Stimulated activated naive B cell treated with anti-CD40 and anti-IgM and Interleukin-4, amounts not matched to agents 10 μg/mL and 1 μg/mL and 100 μg/mL, for 72 hours (primary cell): ENCODE measurements at places on chromosomes 5 and 9.

DNA sequence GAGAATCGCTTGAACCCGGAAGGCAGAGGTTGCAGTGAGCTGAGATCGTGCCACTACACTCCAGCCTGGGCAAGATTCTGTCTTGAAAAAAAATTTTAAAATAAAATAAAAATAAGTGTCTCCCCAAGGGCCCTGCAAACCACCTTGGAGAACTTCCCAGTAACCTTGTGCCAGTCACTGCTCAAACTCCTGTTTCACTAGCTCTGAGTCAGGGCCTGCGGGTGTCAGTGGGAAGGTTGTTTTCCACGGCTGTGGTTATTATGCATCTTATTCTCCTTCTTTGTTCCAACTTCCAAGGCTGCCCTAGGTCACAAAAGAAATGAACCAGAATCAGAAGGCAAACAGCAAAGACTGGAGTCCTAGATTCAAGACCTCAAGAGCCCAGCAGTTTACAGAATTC lies 246.7 kb downstream of the ADAMTSL1 start:
- no peak for DNase-seq

DNA sequence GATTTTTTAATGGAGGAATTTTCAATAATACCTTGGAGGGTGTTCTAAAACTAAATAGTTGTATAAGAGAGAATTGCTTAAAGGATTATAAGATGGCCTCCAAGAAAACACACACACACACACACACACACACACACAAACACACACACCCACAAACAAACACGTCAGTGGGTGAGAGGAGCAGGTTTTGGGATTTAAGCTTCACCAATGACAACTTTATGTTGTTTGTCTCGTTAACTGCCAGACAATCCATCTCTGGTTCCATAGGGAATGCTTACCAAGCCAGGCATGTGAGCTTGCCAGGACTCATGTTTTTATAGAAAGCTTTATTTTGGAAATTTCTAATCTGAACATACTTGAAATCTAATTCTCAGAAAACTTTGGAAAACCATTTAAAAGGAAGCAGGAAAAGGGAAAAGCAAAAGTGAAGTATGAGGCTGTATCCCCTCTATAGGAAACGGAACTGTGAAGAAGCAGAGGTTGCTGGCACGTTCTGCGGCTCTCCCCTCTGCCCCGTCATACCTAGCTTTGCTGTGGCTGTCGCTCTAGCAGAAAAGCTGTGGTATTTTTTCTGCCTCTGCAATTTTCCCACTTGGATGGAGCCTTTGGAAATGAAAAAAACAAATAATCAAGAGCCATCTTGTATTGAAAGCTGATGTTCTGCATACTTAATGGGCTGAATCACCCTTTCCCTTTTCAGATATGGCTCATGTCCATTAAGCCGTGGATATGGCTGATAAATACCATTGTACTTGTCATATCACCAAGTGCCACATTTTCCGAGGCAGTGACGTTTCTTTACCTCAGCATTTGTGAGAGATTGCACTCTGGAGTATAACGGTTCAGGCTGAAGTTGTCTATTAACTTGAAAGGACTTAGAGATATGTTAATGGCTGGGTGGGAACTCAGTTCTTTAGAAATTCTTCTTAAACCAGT lies 112.7 kb downstream of the NTRK2 start:
- no peak for DNase-seq

- DNase-seq: no peak
These were observed 599 bp downstream of the RAD1 start for GRCh38 chr5:34914671-34915138.

GRCh38 chr9:35521708-35522107 lies 31.8 kb downstream of the RUSC2 start:
- no peak for DNase-seq

DNA sequence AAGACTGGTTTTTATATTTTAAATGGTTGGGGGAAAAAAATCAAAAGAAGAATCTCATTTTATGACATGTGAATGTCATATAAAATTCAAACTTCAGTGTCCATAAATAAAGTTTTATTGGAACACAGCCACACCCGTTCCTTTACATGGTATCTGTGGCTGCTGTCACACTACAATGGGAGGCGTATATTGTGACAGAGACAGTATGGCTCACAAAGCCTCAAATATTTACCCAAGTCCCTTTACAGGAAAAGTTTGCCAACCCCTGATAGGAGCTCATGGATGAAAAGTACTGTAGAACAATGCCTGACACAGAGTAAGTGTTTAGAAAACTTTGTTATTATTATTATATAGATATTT lies 5.2 kb upstream of the DUSP1 start:
- no peak for DNase-seq

DNA sequence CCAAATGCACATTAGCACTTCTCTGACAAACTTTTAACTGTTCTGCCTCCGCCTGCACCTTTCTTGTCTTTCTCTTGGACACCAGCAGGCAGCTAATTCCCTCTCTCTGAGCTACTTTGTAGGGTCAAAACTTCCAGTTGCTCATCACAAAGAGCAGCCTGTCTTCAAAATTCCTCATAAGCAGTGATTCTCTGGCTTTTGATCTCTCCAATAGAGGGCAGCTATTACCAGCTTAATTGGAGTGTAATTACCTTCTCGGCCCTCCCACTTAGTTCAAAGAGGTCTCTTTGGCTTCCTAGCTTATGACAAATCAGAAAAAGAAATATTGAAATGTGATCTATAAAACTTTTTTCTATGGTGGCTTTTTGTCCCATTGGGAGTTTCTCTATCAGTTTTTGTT lies 43.6 kb upstream of the RAD23B start:
- DNase-seq: no peak

DNA sequence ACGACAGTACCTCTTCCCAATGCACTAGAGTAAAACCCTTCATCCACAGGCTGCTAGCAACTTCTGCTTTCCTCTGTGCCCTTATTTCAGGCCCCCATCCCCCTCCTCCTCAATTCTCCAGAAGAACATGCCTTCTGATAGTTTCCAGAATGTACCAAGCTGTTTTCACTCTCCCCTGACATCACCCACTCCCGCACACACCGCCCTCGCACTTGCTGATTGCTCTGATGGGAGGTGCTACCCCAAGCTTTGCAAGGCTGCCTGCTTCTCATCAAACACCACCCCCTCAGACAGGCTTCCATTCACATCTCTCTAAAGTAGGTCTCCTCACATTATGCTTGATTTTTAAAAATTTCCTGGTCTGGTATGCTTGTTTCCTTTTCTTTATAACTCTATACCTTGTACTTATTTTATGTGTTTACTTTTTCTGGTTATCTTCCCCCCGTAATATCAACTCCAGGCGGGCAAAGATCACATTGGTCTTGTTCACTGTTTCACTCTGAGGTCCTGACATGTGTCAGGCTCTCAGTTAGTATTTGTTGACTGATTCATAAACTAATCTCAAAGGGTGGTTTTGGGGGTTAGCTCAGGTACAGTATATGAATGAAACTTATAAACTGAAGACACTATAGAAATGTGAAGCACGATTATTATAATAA lies 91.0 kb upstream of the C9orf72 start:
- no peak for DNase-seq

GRCh38 chr5:154484393-154485095 lies 6.5 kb upstream of the HAND1 start:
- DNase-seq: no peak

GRCh38 chr5:12636209-12636608 lies 732.0 kb upstream of the CTNND2 start:
- DNase-seq: no peak

DNA sequence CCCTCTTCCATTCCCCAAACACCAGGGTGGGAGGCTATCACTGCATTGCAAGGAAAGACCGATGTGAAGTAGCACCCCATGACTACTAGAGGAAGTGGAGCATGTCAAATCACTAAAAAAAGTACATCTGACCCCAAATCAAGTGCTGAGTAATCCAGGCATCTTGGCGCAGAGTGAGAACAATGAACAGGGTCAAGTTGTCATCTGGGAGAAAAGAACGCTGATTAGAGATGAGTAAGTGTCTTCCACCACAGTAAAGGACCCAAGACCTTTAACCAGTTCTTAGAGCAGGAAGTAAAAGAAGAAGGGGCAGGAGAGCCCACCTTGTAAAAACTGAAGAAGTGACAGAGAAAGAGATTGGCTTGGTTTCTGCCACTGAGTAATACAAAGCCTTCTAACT lies 75.0 kb upstream of the RAD23B start:
- DNase-seq: no peak

DNA sequence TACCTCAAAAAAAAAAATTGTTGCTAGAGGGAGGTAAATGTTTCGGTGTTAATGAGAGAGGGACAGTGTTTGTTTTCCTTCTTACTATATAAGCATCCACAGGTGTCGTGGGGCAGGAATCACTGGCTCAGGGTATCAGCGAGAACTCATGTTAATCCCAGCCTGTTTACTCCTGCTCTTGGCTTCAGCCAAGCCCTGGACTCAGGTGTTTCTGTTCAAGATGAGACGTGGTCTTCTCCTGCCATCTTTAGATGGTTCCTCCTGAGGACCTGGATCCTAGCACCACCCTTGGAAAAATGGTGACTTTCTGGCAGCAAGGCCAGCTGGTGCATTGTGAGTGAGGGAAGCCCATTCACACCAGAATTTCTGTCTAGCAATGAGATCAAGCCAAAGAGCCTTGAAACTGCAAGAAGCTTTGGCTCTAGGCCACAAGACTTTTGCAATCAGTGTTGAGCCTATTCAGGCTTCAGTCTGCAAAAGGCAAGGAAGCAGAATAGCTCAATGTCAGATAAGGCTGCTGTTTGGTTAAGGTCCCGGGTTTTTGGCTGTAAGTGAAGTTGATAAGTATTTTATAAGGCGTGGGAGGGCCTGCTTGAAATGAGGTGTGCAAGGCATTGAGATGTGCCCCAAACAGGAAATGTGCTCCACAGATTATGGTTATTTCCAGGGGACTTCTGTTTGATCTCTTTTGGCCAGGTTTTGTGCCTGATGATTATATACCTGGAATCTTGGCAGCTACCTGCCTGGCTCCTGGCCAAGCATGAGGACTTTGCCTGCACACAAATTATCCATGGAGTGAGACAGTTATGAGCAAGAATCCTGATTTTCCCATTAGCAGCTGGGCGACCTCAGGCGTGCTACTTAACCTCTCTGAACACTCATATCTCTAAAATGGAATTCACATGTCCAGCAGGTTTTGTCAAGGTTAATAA lies 99.8 kb downstream of the TENT4A start:
- DNase-seq: no peak

- DNase-seq: no peak
These were observed 67.0 kb downstream of the ARHGAP26 start for GRCh38 chr5:142837081-142837725.
